ENCODE measurements at places on chromosomes 2 and 18.

- no peak for DNase-seq
Observed at GRCh38 chr2:154992826-154993225, 294.3 kb downstream of the KCNJ3 start.

DNA sequence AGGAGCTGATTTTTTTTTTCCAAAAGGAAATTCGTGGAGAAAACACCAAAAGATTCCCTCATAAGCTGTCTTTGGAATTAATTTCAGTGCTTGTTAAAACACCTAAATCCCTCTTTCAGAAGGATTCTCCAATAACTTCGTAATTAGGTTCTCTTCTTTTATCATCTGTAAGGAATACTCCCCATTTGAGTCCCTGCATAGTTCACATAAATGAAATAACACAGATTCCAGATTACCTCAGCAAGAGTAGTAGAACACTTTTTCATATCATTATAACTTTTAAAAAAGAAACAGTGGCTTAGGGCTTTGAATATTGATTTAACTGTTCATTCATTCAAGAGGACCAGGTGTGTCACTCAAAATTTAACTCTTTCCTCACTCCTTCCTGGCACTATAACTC, 55.5 kb downstream of the ARHGAP28 start:
- DNase-seq: no peak

- DNase-seq: no peak
Observed at GRCh38 chr2:68362069-68362468, 3.0 kb upstream of the PLEK start.

DNA sequence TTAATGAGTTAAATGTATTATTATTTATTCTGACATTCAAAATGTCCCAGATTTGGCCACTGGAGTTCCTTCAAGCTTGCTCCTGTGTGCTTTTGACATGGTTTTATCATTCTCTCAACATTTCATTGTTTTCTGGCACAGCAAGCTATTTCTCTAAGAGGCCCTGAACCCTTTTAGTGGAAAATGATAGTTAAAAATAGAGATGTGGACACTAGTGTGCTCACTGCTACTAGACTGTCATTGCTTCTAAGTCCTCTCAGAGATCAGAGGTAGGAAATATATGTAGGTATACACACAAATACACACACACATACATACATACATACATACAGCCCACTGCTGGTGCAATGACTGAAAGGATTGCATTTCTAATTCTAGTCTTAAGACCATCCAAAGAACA, 25.5 kb downstream of the WDPCP start:
- no peak for DNase-seq

DNA sequence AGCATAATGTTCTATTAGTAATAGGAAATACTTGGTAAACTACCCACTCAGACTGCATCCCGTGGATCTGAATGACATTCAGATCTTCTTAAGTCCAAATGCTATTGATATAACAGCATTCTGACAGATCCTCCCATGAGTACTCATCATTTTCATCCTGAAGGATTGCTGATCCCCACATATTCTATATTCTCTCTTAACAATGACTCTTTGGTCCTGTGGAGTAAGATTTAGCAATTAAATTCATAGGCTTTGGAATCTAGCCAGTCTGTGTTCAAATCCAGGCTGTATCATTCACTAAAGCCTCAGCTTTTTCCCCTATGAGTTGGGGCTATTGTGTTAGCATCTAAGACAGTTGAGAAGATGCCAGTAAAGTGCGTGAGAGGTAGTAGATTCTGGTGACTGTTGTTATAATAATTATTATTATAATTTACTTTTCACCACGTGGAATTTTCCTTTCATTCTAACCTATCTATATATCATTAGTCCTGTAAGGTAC, 591.3 kb upstream of the SYT4 start:
- DNase-seq: no peak

- DNase-seq: no peak
Observed at GRCh38 chr2:171754254-171754939, 67.1 kb downstream of the DYNC1I2 start.

DNA sequence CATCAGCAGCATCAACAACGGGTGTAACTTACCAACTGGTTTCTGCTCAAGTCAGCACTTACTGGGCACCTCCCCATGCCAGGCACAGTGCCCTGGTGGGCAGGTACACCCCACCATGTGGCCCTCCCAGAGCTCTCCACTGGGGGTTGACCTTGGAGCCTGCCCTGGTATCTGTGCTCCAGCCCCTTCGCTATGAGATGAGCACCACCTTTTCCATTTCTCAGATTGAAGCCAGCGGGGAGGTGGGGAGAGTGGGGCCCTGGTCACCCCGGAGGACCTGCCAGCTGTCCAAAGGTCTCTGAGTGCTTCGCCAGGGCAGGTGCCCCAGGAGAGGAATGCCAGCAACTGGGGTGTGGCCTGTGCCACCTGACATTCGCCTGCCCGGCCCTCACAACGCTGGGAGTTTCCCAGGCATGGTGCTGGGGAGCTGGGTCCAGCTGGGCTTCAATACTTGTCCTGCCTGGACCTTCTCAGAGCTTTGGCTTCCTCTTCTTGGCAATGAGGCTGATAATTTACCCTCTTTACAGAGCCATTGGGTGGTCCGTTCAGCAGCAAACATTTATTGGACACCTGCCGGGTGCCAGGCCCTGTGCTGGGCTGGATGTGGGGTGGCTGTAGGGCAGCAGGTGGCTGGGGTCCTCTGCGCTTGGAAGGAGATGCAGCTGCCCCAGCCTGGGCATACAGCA, 5.9 kb upstream of the ZAP70 start:
- no peak for DNase-seq

- no peak for DNase-seq
Observed at GRCh38 chr2:25112113-25112512, 56.3 kb downstream of the POMC start.

- DNase-seq: no peak
Observed at GRCh38 chr2:1429895-1430294, 16.6 kb downstream of the TPO start.

- no peak for DNase-seq
Observed at GRCh38 chr2:13651684-13652131, 935.0 kb downstream of the TRIB2 start.

DNA sequence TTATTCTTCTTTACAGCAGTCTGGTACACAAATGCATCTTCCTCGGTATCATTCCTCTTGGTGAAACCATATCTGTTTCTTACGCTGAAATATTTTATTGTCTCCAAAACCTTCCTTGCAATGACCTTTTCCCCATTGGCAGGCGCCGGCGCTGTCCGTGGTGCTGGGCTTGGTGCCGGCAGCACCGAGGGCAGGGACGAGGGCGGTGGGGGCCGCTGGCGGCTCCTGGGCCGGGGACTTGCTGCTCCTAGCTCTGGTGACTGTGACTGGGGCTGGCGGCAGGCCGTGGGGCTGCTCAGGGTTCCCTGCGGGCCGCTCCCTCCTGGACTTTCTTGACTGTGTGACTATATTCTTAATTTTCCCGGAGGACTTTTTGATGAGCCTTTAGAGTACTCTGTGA, 72.5 kb downstream of the GPR39 start:
- no peak for DNase-seq

GRCh38 chr2:126639276-126639675, 16.7 kb upstream of the GYPC start:
- no peak for DNase-seq

DNA sequence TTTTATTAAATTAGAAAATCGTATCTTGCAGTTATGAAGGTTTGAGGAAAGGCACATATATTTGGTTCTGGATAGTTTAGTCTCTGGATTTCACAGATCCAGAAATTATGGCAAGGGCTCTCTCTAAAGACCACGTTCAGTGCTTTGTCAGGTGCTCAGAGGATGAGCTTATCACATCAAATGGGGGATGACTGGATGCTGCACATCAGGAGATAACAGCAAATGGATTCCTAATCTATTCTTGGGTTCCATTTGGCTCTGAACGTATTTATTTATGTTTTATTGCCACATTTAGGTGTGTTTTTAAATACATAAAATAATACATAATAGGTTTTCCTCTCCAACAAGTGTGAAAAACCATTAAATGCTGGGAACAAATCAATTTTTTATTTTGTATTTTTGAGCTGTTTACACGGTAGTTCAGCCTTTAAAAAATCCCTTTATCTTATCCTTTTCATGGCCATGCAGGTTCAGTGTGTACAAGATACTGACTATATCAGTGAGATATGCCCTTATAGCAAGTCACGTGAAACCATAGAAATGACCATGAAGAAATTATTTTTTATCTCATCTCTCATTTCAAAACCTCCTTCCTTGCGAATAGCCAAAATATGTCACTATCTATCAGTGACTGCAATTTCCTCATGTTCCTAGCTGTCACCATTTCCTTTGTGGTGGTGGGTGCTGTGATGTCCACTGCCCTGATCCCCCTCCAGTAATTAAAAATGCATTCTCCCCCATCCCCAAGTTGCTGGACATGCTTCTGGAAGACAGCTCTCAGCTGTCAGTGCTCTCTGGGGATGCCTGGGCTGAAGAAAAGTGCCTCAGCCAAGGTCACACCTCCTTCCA, 25.9 kb upstream of the CXCR4 start:
- DNase-seq: no peak

- DNase-seq: no peak
Observed at GRCh38 chr2:30693821-30694281, 113.4 kb downstream of the CAPN13 start.

- DNase-seq: no peak
Observed at GRCh38 chr2:231928481-231928880, 2.3 kb upstream of the NPPC start.
